ENCODE measurements at places on chromosomes 2 and 18.

DNA sequence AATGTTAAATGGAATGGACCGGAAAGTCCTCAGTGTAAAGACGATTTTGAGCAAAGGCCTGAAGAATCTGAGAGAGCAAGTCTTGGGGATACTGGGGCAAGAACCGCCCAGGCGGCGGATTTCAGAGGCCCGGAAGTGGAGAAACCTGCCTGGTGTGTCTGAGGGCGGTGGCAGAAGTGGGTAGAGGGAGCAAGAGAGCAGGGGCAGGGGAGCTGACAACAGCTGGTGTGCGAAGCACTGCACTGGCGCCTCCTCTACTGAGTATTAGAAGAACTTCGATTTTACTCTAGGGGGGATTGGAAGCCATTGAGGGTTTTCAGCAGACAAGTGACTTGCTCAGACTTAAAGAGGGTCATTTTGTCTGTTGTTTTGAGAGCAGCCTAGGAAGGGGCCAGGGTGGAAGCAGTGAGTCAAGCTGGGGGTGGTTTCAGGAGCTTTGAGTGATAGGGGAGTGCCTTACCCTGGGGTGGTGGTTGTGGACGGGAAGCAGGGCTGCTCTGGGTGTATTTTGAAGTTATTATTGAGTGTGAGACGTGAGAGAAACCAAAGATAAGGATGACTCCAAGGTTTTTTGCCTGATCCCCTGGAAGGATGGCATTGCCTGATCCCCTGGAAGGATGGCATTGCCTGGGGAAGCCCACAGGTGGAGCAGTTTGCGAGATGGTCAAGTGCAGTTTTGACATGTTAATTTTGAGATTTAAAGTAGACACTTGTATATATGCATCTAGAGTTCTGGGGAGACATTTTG lies 52.5 kb downstream of the ZNF236 start:
- no peak for DNase-seq

DNA sequence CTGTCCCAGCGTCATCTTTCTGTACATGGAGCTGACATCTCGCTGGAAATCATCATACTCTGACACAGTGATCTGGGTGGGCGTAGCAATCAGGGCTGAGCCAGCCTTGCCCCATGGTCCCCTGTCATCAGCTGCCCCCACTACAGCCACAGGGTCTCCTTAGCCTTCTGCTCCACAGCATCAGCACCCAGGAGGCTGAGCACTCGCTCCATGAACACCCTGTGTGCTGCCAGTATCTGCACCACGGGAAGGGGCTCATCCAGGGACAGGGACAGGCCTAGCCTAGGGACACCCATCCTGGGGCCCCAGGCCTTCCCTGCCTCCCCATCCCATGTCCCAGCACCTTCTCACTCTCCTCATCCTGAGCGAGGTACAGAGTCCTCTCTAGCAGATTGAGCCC lies 11.4 kb downstream of the ALPG start:
- no peak for DNase-seq

DNA sequence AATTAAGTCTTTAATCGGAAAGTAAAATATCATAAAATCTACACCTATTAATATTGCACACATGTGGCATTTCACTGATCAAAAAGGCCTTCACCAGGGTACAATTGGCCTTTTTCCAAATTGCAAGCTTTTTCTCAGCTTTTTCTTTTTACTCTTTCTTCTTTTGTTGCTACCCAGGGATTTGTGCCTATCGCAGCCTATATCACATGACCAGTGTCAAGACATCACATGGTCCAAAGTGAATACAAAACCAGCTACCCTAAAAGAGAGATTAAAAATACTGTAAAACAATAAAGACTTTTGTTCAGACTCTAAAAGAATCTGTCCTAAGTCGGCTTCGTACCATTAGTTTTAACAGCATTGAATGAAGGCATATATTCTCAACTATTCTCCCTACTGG lies 15.0 kb upstream of the OTX1 start:
- DNase-seq = no peak

DNA sequence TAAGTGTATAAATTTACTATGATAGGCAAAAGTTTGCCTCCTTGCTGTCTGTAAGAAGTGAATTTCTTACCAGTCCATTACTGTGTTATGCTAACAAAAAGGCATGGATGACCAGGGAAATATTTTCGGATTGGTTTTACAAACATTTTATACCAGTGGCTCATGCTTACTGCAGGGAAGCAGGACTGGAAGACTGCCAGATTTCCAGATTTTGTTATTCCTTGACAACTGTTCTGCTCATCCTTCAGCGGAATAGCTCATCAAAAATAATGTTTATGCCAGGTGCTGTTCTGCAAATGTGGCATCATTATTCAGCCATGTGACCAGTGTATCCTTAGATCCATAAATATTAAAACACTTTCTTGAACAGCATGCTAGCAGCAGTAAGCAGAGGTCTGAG lies 40.4 kb upstream of the NETO1 start:
- DNase-seq = no peak

GRCh38 chr2:193980599-193980998 lies 1676.4 kb upstream of the SLC39A10 start:
- no peak for DNase-seq

GRCh38 chr2:118806797-118807667 lies 40.4 kb downstream of the EN1 start:
- DNase-seq = no peak

DNA sequence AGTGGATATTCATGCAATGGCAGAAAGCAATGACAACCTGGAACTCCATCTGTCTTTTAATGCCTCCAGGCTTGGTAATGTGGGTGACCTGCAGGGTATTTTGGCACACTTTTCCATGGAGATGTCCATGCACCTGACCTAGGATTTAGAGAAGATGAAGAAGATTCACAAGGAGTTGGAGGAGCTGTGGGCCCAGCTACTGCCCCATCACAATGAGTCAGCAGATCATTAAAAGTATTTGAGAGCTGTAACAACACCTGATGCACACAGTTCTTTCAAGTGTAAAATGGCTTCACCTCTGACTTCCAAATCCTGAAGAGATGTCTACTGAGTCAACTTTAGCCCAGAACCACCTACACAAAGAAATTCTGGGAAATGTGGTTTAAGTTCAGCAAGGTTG lies 22.1 kb upstream of the OSR1 start:
- no peak for DNase-seq

DNA sequence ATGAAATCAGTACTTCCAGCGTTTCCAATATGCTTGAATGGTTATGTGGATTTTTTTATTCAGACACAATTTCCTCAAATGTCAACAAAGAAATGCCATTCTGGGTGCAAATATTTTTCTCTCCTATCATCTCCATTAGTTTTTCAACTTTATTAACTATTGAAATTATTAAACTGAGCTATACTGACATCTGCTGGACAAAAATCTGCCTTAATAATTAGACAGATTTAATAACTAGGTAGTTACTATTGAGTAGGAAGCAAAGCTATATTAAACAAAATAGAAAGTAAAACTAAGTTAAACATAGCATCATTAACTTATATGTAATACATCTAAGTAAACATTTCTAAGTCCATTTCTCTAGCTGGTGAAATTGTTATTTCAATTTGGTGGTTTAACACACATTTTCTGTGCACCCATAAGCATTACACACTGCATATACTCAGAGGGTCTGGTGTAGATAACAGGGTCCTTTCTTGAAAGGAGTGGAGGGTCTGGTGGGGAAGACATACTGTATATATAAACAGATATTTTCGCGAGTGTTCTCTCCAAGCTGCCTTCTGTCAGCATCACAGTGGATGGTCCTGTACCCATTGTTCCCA lies 77.0 kb downstream of the LANCL1 start:
- DNase-seq = no peak

DNA sequence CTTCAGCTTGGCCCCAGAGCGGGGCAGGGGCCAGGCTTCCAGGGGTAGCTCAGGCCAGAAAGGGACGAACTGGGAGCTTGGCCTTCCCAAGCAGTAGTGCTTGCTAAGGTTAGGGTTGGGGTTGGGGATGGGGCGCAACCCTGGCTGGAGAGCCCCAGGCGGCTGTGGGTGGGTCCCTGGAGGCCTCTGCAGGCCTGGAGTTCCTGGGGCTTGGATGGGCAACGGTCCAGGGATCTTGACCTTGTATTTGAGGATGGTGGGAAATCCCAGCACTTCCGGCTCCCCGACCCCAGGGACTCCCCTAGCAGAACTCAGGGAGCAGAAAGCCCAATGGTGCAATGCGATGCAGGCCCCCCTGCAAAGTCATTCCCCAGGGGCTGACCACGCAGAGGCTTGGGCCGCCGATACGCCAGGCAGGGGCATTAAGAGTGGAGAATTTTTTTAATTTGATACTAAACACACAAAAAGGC lies 12.6 kb upstream of the MLPH start:
- DNase-seq = no peak

GRCh38 chr2:187825108-187825507 lies 270.9 kb upstream of the TFPI start:
- no peak for DNase-seq

GRCh38 chr2:240437861-240438809 lies 2.7 kb downstream of the GPC1 start:
- peak; percentile 53 for DNase-seq

- no peak for DNase-seq
Observed at GRCh38 chr2:108944601-108945331, 44.3 kb downstream of the EDAR start.

GRCh38 chr2:74244286-74244685 lies 45.9 kb downstream of the MTHFD2 start:
- no peak for DNase-seq

DNA sequence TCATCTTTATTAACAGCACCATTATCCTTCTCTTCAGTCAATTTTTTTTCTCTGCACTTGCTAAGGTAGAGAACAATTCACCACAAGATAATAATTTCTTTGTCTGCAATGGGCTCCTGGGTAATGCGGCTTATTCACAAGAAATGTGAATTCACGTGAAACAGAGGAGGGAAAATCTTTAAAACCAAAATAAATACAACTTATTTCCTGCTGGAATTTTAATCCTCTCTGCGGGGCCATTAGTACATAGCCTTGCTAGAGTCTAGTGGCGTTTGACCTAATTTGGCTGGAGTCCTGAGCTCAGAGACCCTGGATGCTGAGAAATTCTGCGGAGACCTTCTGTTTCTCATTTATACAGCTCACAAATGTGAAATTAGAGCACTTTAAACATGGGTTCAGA lies 319.3 kb upstream of the MMADHC start:
- DNase-seq = no peak

GRCh38 chr2:221674446-221674845 lies 102.3 kb upstream of the EPHA4 start:
- no peak for DNase-seq

DNA sequence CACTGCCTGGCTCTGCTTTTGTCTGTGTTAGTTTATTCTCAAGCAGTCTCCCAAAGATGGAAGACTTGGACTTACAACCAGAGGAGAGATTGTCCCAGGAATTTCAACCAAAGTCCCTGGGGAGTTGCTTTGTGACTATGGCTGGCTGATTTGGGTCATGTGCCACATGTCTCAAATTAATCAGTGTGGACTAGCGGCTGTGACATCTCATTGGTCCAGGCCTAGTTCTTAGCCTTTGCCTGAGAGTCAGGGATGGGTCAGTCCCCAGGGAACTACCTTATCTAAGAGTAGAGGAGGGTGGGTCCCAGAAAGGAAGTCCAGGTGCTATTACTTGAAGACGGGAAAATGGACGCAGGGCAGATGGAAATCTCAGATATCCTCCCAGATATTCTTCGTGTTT lies 217.1 kb downstream of the ACKR3 start:
- DNase-seq = no peak

DNA sequence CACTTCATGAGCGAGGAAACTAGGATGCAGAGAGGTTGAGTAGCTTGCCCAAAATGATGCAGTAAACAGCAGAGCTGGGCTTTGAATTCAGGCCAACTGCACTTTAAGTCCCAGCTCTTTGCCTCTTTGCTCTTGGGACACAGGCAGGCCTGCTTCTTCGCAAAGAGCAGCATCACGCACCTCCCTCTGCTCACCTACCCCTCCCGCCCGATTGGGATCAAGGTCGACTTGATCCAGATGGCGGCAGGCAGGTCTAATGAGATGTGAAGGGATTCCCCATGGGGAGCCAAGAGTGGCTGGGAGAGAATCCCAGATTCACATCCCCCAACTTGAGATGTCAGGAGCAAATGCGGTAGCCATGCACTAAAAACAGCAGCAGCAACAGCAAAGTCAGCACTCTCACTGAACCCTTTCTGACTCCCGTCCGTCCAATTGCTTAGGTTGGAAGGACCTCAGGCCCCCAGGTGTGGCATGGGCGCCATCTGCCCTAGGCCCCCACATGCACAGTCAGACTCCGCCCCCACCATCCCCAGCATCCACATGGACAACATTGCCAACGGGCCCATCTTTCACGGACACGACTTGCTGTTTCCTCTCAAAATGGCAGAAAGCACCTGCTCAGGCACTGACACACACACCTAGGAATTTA lies 84.3 kb upstream of the MAP4K4 start:
- no peak for DNase-seq

GRCh38 chr2:161112908-161113307 lies 47.3 kb upstream of the TANK start:
- DNase-seq = no peak

GRCh38 chr2:219291910-219292490 lies 12.8 kb downstream of the DNAJB2 start:
- no peak for DNase-seq

GRCh38 chr2:203446071-203446481 lies 89.0 kb downstream of the RAPH1 start:
- no peak for DNase-seq

- DNase-seq = no peak
Observed at GRCh38 chr2:191311627-191312026, 66.4 kb downstream of the MYO1B start.

DNA sequence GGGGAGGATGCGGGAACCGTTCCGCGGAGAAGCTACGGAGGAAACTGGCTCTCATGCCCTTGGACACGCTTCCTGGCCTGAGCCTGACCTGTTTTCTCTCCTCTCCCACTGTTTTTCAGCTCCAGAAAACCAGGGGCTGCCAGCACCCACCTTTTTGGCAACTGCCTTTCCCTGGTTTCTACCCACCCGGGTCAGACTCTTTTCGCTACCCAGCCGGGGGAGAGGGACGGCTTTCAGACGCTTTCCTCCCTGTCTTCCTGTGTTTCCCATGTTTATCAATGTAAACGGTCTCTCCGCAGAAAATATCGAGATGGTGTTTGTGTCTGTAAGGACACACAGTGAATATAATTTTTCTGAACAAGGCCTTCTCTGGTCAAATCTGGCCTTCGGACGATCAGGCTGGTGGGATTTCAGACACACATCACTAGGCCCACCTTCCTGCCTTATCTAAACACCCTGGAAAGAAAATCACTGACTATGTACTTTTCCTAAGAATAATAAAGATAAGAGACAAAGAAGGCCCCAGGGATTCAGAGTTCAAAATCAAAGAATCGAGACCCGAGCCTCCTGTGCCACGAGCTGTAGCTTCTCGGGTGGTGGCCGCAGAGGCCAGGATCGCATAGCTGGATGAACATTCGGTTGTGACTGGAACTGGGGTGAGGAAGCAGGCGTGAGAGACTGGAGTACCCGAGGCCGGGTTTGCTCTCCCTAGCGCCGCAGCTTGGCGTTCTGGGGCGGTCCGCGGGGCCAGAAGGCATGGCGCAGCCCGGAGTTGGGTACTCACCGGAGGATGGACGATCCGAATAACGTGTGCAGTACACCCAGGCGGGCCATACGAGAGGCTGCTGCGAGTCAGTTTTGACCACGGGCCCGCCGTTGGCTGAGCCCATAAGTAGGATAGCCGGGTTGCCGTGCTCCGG lies 1.7 kb downstream of the EN1 start:
- no peak for DNase-seq

GRCh38 chr2:26646986-26647672 lies 6.0 kb upstream of the CIB4 start:
- no peak for DNase-seq

Measured in stimulated activated CD4-positive, alpha-beta T cell treated with anti-CD3 and anti-CD28 coated beads, Interleukin-1b, Interleukin-23, amount 100 ng/mL, for 1 hour (primary cell).